ENCODE measurements at places on chromosomes 6 and 20.

DNA sequence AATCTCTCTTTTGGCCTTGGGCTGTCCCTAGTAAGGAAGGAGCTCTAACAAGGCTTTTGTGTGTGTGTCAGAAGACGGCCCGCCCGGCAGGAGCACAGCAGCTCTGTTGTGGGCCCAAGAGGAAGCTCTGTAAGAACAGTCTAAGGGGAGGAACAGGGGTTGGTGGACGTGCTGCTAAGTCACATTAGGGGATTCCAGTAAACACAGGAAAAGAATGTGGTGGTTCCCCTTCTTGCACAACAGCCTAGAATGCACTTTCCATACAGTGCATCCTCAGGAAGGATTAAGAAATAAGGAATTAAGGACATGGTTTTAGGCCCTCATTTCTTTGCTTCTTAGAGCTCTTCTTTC lies 114.5 kb downstream of the RNF144B start:
- DNase-seq = no peak

GRCh38 chr6:48472091-48472490 lies 361.1 kb upstream of the PTCHD4 start:
- DNase-seq = no peak

- no peak for DNase-seq
These were observed 20.9 kb downstream of the EDN1 start for GRCh38 chr6:12311106-12311505.

DNA sequence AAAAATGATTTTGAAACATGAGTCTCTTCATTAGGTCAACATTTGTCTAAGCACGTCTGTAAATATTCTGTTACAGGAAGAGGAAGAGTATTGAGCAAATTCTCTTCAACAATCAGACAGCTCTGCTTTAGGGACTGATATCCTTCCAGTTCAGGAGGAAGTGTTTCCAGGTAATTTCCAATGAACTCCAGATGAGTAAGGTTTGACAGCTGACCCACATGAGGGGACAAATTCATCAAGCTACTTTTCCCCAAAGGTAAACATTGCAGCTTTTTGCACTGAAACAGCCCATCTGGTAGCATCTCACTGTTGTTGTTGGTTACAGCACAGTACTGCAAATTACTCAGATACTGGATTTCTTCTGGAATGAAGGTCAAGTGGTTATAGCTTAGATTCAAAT lies 18.1 kb downstream of the ENPP1 start:
- DNase-seq = no peak

- DNase-seq = no peak
These were observed 285.2 kb upstream of the PLCB4 start for GRCh38 chr20:8783734-8784133.

DNA sequence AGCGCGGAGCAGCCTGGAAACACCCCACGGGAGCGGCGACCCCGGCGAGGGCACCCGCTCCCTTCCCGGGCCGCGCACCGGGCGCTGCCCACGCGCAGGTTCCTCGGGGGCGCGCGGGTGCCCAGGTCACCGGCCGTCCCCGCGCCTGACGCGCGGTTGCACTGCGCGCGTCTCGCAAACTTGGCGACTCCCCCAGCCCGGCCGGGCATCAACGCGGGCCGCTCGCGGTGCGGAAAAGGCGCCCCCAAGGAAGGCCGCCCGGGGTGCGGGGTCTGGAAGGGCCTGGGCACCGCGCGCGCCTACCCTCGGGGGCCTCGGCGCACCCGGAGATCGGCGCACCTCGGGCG lies 555 bp upstream of the ZBTB46 start:
- DNase-seq = no peak

- no peak for DNase-seq
These were observed 14.7 kb downstream of the DSE start for GRCh38 chr6:116385459-116385802.

- no peak for DNase-seq
These were observed 1.0 kb downstream of the ARMH2 start for GRCh38 chr6:24797596-24798216.

DNA sequence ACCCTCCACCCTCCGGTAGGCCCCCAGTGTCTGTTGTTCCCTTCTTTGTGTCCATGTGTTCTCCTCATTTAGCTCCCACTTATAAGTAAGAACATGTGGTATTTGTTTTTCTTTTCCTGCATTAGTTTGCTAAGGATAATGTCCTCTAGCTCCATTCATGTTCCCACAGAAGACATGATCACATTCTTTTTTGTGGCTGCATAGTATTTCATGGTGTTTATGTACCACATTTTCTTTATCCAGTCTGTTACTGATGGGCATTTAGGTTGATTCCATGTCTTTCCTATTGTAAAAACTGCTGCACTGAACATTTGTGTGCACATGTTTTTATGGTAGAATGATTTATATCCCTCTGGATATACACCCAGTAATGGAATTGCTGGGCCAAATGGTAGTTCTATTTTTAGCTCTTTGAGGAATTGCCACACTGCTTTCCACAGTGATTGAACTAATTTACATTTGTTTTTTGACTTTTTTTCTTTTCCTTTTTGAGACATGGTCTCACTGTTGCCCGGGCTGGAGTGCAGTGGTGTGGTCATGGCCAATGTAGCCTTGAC lies 4.5 kb downstream of the KPNA5 start:
- no peak for DNase-seq

- DNase-seq = no peak
These were observed 510.2 kb upstream of the SULF2 start for GRCh38 chr20:48295445-48295903.

GRCh38 chr6:164208371-164208770 lies 793.9 kb downstream of the QKI start:
- DNase-seq = no peak

DNA sequence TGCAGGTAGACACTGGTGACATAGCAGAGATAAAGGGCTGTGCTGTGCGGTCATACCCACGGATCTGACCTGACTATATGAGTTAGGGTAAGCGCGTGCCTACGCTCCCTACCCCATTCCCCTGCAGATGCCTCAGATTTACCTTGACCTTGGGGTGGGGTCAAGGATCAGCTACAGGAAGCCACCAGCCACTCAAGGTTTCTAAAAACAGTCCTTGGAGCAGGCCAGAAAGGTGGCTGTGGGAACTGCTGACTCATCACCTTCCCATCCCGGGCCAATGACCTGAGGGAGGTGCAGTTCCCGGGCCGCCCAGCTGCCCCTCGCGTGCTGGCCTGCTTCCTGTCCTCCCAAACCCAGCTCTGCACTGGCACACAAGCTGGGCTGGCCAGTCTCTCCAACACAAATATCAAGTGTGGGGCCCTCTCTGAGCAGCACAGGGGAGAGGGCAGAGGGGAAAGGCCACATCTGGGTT lies 23.0 kb downstream of the KCNK5 start:
- DNase-seq = no peak

GRCh38 chr20:23094927-23095326 lies 8.8 kb upstream of the CD93 start:
- DNase-seq = no peak

- no peak for DNase-seq
These were observed 131.9 kb downstream of the UST start for GRCh38 chr6:148878683-148879082.

GRCh38 chr20:19767070-19767469 lies 9.0 kb downstream of the RIN2 start:
- no peak for DNase-seq

GRCh38 chr6:134979142-134979541 lies 29.2 kb upstream of the ALDH8A1 start:
- no peak for DNase-seq

- no peak for DNase-seq
These were observed 798.3 kb upstream of the SLC35B3 start for GRCh38 chr6:9233686-9234085.

DNA sequence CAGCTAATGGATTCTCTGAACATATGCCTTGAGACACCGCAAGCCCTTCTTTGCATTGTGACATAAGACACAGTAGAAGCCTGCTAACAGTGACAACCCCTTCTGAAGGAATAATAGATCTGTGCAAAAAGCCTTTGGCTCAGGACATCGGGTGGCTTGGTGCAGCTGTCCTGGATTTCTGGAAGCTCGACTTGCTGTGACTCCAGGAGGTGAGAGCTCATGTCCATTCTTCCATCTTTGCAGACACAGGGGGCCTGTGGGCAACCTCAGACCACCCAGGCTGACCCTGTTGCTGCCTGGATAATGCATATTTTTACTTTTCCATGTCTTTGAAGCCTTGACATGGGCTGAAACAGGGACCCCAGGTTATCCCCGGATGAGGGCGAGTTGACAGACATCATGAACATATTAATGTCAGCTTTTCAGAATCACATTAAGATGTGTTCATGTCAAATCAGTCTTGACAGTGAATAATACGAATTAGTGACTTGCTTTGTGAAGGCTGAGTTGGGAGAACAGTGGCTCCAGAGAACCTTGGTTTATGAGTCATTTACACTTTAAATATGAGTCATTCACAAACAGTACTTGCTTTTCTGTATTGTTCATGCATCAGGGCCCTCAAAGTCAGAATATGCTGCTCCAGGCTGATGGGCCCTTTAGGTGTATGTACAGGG lies 66.8 kb upstream of the IYD start:
- no peak for DNase-seq

- DNase-seq = no peak
These were observed 1.4 kb downstream of the CST9 start for GRCh38 chr20:23604306-23604705.

- DNase-seq = no peak
These were observed 133.0 kb downstream of the GPX5 start for GRCh38 chr6:28658475-28659249.

GRCh38 chr6:13216236-13217014 lies 111.9 kb downstream of the TBC1D7 start:
- no peak for DNase-seq

DNA sequence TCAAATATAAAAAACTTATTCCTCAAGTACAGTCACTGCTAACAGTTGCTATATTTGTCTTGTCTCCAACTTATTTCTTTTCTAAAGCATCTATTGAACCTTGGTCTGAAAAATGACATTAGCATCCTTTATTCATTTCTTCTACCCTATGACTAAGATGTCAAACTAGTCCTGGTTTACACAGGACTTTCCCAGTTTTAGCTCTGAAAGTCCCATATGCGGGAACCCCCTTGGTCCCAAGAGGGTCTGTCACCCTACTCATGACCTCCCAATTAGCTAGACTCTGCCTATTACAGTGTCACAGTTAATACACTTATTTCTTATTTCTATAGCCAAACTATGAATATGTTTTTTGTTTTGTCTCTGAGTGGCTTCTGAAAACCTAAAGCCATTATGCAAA lies 37.1 kb downstream of the PLEKHG1 start:
- no peak for DNase-seq

DNA sequence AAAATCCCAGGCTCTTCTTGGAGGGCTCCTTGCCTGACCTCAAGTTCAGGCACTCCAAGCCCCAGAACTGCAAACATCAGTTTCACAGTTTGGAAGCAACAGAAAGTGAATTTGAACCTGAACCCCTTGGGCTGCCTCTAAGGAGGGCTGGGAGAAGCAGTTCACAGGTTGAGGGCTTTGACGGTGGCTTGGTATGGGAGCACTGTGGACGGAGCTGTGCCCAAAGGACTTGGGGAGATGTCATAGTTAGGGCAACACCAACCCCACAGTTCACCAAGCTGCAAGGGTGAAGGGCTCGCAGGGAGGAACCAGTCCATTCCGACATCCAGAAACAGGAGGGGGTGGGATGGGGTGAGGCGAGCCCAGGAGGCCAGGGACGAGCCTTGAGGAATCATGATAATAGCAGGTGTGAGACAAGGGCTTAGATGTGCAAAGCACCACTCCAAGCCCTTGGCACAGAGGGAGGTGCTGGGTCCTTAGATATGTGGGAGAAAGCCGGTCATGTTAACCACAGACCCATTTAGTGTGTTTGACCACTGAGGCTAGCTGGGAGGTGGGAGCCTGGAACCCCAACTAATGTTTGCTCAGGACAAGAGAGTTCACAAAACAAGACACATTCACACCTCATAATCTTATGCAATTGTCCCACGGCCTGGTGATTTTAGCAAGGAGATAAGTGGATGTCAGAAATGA lies 4.3 kb downstream of the CEBPB start:
- no peak for DNase-seq

DNA sequence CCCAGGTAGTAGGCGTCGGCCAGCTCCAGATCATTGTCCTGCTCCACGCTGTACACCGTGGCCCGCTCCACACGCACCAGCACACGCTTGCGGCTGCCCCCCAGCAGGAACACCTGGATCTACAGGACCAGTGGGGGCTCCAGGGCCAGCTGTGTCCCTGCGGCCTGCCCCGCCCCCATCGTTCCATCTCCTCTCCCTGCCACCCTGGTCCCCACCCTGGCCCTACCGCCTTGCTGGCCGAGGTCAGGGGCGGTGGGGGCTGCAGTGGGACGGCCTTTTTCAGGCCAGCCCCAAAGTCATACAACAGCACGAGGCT lies 9.8 kb downstream of the ADRM1 start:
- no peak for DNase-seq

GRCh38 chr20:54067606-54068174 lies 2.7 kb downstream of the BCAS1 start:
- DNase-seq = no peak

DNA sequence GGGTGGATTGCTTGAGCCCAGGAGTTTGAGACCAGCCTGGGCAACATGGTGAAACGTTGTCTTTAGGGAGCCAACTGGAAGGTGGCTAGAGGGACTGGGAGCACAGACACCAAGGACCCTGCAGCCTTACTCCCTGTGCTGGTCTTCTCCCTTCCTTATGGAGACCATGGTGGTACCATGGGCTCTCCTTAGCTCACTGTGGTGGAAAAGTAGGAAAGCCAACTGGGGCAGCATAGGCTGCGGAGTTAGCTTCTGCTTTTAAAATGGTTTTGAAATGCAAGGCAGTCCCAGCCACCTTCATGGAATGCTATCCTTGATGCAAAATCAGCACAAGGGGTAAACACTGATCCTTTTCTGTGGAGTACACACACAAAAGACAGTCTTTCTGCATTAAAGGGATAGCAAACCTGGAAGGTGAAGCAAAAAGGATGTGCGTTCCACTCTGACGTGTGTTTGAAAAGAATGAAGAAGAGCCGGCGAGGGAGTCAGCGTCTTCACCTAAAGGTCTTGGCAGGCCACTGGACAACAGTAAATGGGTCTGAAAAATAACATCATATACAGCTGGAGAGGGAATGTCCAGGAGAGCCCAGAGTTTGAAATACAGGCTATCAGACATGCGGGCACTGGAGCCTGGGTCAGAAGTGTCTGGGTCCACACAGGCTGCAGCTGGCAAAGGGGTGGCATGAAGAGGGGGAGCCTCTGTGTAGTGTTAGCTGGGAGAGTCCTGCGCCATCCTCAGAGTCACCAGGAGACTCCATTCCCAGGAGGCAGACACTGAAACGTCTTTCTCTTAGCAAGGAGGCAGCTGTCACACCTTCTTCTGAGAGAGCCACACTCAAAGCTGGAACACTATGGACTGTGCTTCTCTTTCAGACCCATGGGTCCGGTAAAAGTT lies 58.5 kb downstream of the GPR6 start:
- no peak for DNase-seq

- DNase-seq = no peak
These were observed 6.8 kb upstream of the ALDH8A1 start for GRCh38 chr6:134956676-134957075.

- no peak for DNase-seq
These were observed 27.2 kb downstream of the AIG1 start for GRCh38 chr6:143087856-143088255.

- DNase-seq = no peak
These were observed 37.6 kb upstream of the MPC1 start for GRCh38 chr6:166420351-166420750.

Data from activated CD8-positive, alpha-beta memory T cell treated with anti-CD3 and anti-CD28 coated beads for 1 hour (primary cell).